ENCODE measurements at places on chromosomes 7 and 10. TPM values are rescaled to one million over a fixed set of nuclear protein-coding genes. Genes with fewer than 3 reads are reported as not detected.
A peak's percentile ranks its signal among the peaks of the same experiment; 100 is the strongest.

Gene GRID2IP
- total RNA-seq = not detected

- DNase-seq = no peak
Measured at GRCh38 chr7:70456719-70457118, 675.2 kb upstream of the GALNT17 start.

- DNase-seq = peak; percentile 83
Measured at GRCh38 chr7:142859829-142860228, 5.0 kb downstream of the EPHB6 start.

- DNase-seq = no peak
Measured at GRCh38 chr10:117502421-117503243, 39.9 kb upstream of the EMX2 start.

DNA sequence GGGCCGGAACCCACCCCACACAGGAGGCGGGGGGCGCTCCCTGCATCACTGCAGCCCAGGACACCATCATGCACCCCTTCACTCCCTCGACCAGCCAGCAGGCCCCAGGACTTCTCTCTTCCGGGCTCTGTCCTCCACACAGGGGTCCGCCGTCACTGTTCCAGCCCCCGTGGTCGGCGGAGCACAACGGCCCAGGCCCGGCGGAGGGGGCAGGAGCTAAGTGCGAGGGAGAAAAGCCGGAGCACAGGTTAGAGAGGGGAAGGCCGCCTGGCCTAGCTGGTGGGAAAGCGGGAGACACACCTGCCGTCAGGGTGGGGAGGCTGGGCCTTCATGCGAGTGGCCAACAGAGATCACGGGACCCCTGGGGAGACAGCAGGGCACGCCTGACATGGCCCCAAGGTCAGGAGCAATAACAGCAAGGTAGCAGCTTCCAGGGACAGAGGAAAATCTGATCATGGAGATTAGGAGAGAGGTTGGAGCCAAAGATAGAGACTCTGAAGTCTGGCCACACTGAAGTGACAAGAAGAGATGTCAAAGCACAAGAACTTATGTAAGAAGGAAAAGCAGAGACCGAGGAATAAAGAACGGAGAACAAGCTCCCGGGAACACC lies 151.1 kb downstream of the MAD1L1 start:
- DNase-seq = no peak

Measured in tibial nerve (tissue), 4 donors.